ENCODE measurements at places on chromosomes 4 and X.

- no peak for DNase-seq
Observed at GRCh38 chrX:111040377-111041017, 55.5 kb upstream of the PAK3 start.

- no peak for DNase-seq
Observed at GRCh38 chrX:86295293-86295692, 147.0 kb downstream of the DACH2 start.

- no peak for DNase-seq
Observed at GRCh38 chr4:40316782-40317635, 18.1 kb upstream of the CHRNA9 start.

- DNase-seq: no peak
Observed at GRCh38 chrX:96721354-96721753, 36.7 kb downstream of the DIAPH2 start.

GRCh38 chr4:97500423-97500822 is 642.9 kb downstream of the STPG2 start:
- no peak for DNase-seq

GRCh38 chr4:153488006-153488891 is 22.1 kb downstream of the TMEM131L start:
- DNase-seq: no peak

DNA sequence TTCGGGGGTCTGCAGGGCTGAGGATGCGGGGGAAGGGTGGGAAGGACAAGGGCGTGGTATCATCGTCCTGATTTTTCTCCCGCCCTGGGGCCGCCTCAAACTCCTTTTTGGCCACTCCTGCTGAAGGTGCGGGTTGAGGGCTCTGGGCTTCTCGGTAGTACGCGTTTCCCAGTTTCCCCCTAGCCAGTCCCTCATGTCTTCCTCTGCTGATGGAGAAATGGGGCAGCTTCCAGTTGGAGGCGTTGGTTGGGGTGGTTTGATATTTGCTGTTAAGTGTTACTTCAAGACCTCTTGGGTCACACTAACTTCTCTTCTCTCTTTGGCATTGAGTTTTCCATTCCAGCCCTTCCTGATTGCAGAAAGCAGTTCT is 482 bp downstream of the GSTCD start:
- no peak for DNase-seq

DNA sequence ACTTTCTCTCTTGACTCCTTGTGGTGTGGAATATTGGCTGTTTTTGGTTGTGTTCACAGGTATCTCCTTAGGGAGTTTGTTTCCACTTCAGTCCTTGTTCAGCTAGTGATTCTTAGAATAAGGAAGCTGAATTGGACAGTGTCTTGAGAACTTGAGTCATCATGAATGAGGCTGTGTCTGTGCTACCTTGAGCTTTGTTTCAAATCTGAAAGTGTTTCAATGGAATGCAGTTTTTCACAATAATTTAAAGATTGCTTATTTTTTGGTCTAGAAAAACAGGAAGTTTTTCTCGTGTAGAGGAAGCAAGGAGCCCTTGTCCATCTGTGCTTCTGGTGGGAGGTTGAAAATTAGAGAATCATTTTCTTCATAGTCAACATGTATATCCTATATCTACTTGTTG is 76.5 kb downstream of the ZNF518B start:
- DNase-seq: no peak

- DNase-seq: peak; percentile 21
Observed at GRCh38 chrX:46573892-46574773, 568 bp downstream of the CHST7 start.

DNA sequence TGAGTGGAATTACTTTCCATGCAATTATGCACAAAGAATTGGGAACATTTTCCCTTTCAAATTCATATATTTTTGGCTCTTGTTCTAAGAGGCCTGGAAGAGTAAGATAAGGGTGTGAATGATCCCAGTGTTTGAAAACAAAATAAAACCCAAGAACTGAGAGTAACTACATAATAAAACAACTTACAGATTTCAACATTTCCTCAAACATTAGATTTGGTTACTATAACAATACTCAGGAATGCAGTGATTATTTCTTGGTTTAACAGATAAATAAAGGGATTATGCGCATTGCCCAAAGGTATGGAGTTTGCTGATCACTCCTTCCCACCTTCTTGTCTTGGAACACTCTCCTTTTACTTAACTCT is 292.5 kb downstream of the CAMK2D start:
- no peak for DNase-seq

DNA sequence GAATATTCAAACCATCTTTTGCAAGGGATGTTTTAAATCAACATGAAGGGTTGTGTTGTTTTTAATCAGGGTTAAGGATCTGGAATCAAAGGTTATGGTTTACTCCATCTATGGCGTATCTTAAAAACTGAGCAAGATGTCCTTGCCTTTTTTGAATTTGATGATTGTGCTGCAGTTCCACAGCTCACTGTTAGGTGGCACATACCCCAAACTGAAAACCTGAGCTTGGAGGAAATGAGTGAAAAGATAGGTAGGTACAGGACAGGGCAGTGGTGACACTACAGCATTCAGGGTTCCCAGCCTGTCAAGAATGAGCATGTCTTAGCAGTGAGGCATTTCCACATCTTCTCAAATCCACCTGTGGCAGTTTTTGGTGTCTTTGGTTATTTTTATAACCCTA is 13.1 kb upstream of the EOLA1 start:
- DNase-seq: no peak

DNA sequence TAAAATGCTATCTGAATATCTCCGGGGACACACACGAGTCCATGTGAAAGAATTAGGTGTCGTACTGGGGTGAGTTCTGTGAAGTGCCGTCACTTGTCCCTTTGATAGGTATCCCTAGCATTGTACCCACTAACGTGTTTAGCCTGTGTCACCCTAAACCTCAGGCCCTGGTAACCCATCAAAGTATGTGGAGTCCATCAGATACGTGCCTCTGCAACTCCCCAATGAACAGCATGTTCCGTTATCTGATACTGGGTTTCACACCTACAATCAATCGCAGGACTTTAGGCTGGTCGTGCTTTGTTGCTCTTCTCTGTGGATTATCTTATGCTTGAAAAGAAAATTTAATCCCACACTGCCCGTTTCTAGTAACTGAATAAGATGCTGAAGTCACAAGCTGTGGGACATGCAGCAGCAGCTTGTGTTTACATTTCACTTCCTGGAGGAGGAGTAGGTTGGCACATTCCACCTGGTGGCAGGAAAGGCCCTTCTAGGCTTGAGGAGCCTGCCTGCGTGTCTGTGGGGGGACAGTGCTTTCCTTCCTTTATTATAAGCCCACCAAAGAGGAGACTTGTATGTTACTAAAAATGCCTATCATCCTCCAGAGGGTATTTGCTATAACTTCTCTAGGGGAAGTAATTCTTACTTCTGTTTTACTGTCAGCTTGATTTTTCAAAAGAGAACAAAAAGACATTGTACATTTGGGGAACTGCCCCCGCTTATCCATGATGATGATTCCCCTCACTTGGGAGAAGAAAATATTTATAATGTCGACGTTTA is 127.2 kb downstream of the FNIP2 start:
- no peak for DNase-seq

GRCh38 chrX:38563030-38563429 is 1.7 kb downstream of the TSPAN7 start:
- no peak for DNase-seq

GRCh38 chr4:56806666-56807065 is 14.8 kb downstream of the SPINK2 start:
- DNase-seq: no peak

GRCh38 chr4:73593631-73594241 is 26.5 kb downstream of the RASSF6 start:
- DNase-seq: peak; percentile 23

- peak; percentile 33 for DNase-seq
Observed at GRCh38 chrX:110087485-110088356, 84.8 kb downstream of the TMEM164 start.

DNA sequence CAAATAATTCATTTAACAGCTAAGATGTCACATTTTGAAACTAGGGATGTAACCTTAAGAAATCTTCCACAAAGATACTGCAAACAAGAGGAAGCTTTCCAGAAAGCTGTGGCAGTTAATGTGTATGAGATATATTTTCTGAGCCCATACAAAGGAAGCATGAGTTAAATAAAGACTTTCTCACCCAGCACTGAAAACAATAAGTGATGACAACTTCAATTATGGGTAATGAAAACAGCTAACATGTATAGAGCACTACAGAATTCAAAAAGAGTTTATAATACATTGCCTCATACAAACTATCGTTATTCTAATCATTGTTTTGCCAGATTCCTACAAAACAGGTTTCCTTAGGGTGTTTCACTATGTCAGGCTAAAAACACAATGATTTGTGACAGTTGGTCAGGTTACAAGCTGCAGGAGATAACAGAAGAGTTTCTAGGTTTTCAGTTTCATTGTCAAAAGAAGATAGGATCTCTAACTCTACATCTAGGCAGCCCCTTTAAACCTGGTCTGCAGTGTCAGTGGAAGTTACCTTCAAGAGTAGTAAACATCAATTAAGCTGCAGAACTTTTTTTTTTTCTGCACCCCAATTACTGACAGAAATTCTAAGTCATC is 618.1 kb upstream of the ADGRL3 start:
- no peak for DNase-seq

DNA sequence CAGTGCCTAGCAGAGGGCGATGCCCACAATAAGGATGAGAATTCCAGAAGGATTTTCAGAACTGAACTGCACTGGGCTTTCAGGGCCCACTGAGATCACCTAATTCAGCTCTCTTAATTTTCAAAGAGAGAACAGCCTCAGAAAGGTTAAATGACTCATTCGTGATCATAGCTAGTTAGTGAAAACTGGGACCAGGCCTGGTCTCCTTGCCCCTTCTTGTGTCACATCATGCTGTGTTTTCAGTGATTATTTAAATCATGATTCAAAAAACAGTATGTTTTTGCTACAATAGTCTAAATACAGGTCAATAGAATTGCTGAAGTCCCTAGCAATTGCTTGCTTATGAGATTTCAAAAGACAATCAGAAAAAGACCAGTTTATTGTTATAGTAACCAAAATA is 136.4 kb upstream of the PLAC1 start:
- no peak for DNase-seq

DNA sequence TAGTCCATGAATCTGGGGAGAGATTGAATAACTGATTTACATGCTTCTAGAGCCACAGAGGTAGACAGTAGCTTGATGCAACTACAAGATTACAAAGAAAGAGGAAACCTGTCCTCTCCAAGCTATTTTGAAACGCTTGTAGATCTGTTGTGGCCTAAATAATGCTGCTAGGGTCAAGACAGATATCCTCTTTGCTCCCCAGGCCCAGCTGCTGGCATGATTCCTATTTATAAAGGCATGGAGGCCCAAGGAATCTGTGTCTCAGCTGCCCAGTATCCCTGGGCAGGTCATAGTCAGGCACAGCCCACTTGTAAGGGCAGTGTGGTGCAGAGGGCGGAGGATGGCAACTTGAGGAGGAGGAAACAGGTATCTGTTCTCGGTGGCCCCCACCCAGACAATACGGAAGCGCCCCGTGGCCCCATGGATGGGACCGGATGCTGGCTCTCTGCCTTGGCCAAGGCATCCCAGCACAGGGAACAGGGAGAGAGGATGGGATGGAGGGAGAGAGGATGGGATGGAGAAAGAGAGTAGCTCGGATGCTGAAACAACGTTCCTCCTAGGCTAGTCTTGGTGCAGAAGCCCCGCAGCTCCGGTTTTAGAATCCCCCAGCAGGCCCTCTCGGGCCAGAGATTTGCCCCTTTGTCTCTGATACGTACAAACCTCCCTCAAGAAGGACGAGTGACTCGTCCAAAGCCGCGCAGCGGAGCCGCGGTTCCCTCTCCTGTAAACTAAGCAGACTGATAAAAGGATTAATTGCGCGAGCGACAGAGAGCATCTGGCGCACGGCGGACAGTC is 767 bp upstream of the SMIM20 start:
- DNase-seq: no peak

DNA sequence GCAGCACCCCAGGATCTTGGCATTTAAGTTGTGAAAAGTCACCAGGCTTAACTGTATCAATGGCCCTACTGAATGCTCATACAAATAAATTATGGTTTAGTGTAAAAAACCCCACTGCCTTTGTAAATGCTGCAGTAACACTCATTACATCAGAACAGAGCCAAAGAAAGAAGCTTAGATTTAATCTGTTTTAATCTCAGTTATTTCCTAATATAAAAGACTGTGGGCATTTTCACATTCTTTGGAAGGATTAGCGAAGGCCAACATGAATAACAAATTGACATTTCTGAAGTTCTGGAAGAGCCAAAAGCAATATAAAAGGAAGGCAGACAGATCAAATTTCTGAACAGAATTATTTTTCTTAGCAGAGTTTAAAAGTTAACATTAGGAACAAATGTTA is 140.0 kb upstream of the HCCS start:
- DNase-seq: no peak

GRCh38 chr4:81881855-81882621 is 410.3 kb upstream of the RASGEF1B start:
- no peak for DNase-seq

DNA sequence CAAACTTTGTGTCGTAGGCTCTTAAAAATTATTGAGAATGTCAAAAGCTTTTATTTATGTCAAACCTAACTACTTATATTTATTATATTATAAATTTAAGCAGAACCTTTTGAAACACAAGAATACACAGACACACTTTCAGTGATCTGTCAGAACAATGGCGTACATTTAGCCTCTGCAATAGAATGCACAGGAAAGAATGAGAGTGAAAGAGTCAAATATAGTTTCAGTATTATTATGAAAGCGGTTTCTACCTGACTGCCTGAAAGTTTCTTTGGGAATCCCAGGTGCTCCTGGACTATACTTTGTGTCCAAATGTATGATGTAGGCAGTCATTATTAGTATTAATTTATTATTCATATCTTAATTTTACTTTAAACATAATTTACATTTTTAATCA is 872.0 kb upstream of the AGA start:
- DNase-seq: no peak

GRCh38 chr4:41509451-41509866 is 28.5 kb upstream of the LIMCH1 start:
- no peak for DNase-seq

GRCh38 chrX:74684466-74684865 is 70.0 kb upstream of the RLIM start:
- DNase-seq: no peak

GRCh38 chr4:18631586-18631985 is 610.0 kb upstream of the LCORL start:
- DNase-seq: no peak

DNA sequence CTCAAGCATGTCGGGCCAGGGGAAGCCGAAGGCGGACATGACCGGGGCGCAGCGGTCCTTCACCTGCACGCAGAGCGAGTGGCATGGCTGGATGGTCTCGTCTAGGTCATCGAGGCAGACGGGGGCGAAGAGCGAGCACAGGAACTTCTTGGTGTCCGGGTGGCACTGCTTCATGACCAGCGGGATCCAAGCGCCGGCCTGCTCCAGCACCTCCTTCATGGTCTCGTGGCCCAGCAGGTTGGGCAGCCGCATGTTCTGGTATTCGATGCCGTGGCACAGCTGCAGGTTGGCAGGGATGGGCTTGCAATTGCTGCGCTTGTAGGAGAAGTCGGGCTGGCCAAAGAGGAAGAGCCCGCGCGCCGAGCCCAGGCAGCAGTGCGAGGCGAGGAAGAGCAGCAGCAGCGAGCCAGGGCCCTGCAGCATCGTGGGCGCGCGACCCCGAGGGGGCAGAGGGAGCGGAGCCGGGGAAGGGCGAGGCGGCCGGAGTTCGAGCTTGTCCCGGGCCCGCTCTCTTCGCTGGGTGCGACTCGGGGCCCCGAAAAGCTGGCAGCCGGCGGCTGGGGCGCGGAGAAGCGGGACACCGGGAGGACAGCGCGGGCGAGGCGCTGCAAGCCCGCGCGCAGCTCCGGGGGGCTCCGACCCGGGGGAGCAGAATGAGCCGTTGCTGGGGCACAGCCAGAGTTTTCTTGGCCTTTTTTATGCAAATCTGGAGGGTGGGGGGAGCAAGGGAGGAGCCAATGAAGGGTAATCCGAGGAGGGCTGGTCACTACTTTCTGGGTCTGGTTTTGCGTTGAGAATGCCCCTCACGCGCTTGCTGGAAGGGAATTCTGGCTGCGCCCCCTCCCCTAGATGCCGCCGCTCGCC is at the start of gene SFRP2:
Gene SFRP2, minus strand, starts transcription at position 671 of the 864 bp plus-strand sequence. Its CDS starts 248 bp downstream, at position 423.
- no peak for DNase-seq
